ENCODE measurements at places on chromosomes 16 and 17. TPM values are rescaled to one million over a fixed set of nuclear protein-coding genes. Genes with fewer than 3 reads are reported as not detected.

MED13 gene
- total RNA-seq, result 93.9 TPM

DCAF7 gene
- total RNA-seq, result 53.2 TPM

GLIS2 gene
- total RNA-seq, result 4.9 TPM

NACA2 gene
- total RNA-seq, result 0.28 TPM

SCGB1C2 gene
- total RNA-seq, result not detected

NR1D1 gene
- 3.3 TPM for total RNA-seq

DCTPP1 gene
- total RNA-seq, result 18.1 TPM

PHF12 gene
- total RNA-seq, result 21.3 TPM

- H3K4me1 ChIP-seq, result peaks cover 36% of the 10 kb centered on the region
- H3K4me3 ChIP-seq, result peak within 1 kb of the TSS; percentile 31
- peaks cover 3% of the 10 kb centered on the region for H3K36me3 ChIP-seq
- peak within 1 kb of the TSS; percentile 25 for H3K27ac ChIP-seq
Observed at GRCh38 chr17:82228842-82229697, at the start of gene SLC16A3. Gene SLC16A3, plus strand, starts transcription at chr17:82229042. Its CDS starts 6,967 bp downstream, at chr17:82236009.

GRCh38 chr16:83244057-83244456 lies 563.7 kb upstream of the HSBP1 start:
- no peak overlapping the region for H3K4me3 ChIP-seq
- H3K27ac ChIP-seq, result no peak overlapping the region
- no peaks in the 10 kb centered on the region for H3K4me1 ChIP-seq
- no peak for DNase-seq

DNA sequence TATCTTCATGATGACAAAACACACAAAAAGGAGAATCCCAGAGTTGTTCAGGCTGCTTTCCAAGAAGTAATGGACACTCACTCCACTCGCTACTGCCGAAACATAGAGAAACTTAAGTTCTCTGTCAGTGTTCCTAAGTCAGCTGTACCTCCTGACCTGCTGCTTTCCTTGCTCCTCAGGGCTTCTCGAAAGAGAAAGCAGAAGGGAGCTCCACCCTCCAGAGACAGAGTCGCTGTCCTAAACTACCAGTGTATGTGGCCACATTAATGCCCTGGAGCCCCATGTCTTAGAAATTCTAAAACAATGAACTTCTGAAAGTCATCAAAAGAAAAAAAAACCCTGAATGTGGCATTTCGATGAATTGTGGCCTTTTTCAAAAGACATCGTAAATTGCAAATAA lies 390.8 kb upstream of the MON1B start:
- H3K4me1 ChIP-seq, result no peaks in the 10 kb centered on the region
- no peaks in the 10 kb centered on the region for H3K27me3 ChIP-seq
- DNase-seq, result no peak
- H3K4me3 ChIP-seq, result no peak overlapping the region
- H3K36me3 ChIP-seq, result no peaks in the 10 kb centered on the region

- H3K27me3 ChIP-seq, result no peaks in the 10 kb centered on the region
- DNase-seq, result peak; percentile 39
- H3K4me3 ChIP-seq, result peak overlapping the region; percentile 69
- peaks cover 48% of the 10 kb centered on the region for H3K4me1 ChIP-seq
- H3K36me3 ChIP-seq, result no peaks in the 10 kb centered on the region
Observed at GRCh38 chr17:40443988-40444899, 994 bp downstream of the IGFBP4 start.

DNA sequence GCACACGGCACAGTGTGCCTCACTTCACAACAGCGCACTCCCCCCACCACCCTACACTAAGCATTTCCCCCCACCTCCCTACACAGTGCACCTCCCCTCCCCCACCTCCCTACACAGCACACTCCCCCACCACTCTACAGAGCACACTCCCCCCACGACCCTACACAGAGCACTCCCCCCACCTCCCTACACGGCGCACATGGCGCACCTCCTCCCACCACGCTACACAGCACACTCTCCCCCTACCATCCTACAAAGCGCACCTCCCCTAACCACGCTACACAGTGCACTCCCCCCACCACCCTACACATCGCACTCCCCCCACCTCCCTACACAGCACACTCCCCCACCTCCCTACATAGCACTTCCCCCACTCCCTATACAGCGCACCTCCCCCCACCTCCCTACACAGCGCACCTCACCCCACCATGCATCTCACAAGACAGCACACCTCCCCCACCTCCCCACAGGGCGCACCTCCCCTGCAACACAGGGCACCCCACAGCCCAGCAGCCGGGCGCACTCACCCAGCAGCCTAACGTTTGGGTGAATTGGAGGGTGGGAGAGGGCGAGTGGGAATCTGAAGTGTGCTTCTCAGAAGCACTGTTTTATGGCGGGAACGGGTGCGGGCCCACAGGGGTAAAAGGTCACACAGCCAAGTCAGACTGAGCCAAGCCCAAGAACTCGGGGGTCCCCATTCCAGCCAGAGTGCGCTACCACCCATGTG lies 10.3 kb downstream of the KNOP1 start:
- DNase-seq, result no peak
- peaks cover 7% of the 10 kb centered on the region for H3K4me1 ChIP-seq
- H3K27ac ChIP-seq, result no peak overlapping the region
- no peak overlapping the region for H3K4me3 ChIP-seq
- peaks cover 89% of the 10 kb centered on the region for H3K36me3 ChIP-seq
- no peaks in the 10 kb centered on the region for H3K27me3 ChIP-seq

DNA sequence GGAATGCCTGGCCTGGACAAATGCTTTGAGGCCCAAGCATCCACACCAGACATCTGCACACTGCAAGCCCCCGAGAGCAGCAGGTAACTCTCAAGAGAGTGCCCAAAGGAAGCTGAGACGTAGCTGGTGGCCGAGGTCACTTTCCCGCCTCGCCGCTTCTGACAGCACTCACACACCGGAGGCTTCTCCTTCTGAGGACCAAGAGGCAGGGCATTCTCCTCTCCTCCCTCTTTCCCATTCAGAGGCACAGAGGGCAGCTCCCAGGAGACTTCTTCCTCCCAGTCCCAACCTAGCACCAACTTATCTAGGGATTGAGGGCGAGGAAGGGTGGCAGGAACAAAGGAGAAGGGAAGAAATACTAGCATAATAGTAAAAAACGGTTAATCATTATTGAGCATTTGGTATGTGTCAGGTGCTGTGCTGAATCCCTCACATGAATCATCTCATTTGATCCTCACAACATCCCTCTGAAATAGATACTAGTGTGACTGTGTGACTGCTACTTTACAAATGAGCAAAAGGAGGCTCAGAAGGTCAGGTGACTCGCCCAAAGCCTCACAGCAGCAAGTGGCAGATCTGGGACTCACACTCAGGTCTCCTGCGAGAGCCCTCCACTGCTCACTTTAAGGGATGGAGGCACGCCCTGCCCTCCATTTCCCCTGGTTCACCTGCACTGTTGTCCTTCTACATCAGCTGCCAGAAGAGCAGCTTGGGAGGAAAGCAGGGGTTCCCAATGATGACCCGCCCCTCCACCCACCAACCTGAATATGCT lies 41.8 kb downstream of the MYO18A start:
- H3K27ac ChIP-seq, result no peak overlapping the region
- no peaks in the 10 kb centered on the region for H3K27me3 ChIP-seq
- H3K4me3 ChIP-seq, result no peak overlapping the region

DNA sequence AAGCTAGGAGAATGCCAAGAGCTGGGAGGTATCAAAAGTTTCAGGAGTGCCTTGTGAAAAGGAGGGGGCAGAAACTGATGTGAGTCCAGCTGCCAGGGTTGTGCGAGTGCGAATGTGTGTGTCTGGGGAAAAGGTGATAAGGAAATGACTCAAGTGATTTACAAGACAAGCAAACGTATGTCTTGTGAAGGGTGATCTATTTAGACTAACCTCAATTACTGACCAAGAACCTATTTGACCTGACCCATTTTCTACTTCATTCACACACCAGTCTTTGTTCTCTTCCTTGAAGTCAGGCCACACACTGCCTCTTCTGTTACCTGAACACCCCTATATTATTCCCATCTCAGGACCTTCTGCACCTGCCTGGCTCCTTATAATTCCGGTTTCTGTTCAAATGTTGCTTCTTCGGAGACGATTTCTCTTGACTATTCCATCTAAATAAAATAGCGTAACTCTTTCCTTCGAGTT lies 1.0 kb downstream of the GDE1 start:
- H3K36me3 ChIP-seq, result peaks cover 2% of the 10 kb centered on the region
- peak overlapping the region; percentile 87 for H3K27ac ChIP-seq
- H3K4me3 ChIP-seq, result peak overlapping the region; percentile 84
- no peak for DNase-seq

- no peaks in the 10 kb centered on the region for H3K36me3 ChIP-seq
- H3K27me3 ChIP-seq, result no peaks in the 10 kb centered on the region
- DNase-seq, result no peak
- H3K4me3 ChIP-seq, result no peak overlapping the region
Observed at GRCh38 chr16:14409563-14409962, 220.5 kb downstream of the PARN start.

GRCh38 chr16:50444526-50444925 lies 75.7 kb upstream of the BRD7 start:
- H3K4me3 ChIP-seq, result no peak overlapping the region
- no peak for DNase-seq
- H3K27ac ChIP-seq, result no peak overlapping the region
- no peaks in the 10 kb centered on the region for H3K36me3 ChIP-seq

DNA sequence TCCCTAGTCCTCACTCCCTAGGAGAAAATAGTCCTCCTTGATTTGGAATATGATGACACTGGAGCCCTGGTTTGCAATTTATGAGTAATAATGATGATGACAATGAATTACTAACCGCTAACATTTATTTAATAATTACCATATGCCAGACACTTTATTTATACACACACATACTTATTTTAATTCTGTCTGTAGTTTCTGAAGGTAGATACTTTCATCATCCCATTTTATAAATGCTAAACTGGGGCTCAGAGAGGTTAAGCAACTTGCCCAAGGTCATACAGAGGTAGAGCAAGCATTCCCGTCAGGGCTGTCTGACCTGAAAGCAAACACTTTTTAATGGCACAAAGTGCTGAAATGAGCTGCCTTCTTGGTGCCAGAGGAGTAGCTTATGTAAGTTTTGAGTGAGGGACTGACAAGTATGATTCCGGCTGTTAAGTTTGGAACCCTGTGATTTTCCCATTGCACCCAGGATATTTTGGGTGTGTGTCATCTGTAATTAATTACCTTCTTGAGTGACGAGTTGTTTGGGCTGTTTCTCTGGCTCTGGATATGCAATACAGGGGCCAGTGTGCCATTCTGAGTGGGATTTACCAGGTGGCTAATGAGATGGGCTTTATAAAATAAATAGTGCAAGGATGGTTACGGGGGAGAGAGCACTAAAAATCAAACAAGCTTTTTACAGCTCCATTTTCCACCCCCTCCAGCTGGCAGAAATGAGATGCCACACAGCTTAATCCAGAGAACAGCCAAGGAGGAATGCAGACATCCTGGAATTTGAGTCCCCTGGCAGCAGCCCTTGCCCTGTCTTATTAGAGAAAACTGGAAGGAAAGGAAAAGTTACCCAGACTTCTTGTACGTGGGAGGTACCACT lies 211.8 kb downstream of the SNX29 start:
- H3K4me3 ChIP-seq, result no peak overlapping the region
- no peaks in the 10 kb centered on the region for H3K27me3 ChIP-seq
- H3K36me3 ChIP-seq, result no peaks in the 10 kb centered on the region
- H3K27ac ChIP-seq, result no peak overlapping the region

DNA sequence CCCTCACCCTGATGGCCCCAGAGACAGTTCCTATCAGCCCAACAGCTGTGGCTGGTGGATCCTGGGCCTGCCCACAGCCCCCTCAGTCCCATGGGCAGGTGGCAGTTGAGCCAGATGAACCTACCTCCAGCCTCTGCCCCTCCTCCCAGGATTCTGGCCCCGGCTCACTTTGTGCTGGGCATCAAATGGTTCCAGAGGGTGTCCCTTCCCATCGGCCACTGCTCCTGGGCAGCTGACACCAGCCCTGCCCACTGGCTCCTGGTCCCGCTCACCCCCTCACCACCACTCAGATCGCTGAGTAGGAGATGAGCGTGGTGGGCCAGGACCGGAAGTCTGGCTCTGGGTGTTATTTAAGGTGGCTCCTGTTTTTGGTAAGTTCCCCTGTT lies 2.0 kb downstream of the TTYH2 start:
- H3K27ac ChIP-seq, result peak overlapping the region; percentile 79
- H3K27me3 ChIP-seq, result peaks cover 8% of the 10 kb centered on the region
- no peak for DNase-seq
- peaks cover 81% of the 10 kb centered on the region for H3K4me1 ChIP-seq
- H3K36me3 ChIP-seq, result peaks cover 40% of the 10 kb centered on the region

DNA sequence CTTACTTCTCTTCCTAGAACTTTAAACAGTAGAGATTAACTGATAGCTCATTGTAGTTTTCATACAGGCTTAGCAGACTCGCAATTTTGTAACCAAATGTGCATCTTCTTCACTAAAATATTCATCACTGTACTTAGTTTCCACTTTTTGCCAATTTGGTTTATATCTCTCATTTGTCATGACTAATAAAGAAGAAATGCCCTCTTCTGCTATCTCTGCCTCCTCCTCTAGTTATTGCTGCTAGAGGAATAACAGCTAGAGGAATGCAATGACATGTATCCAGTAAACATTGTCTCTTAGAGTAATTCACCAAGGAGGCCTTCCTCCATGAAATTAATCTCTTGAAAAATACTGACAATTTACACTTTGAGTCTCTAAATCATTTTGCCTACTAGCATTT lies 115.5 kb upstream of the COX10 start:
- no peaks in the 10 kb centered on the region for H3K36me3 ChIP-seq
- no peaks in the 10 kb centered on the region for H3K27me3 ChIP-seq
- no peak overlapping the region for H3K4me3 ChIP-seq
- no peak overlapping the region for H3K27ac ChIP-seq
- peaks cover 3% of the 10 kb centered on the region for H3K4me1 ChIP-seq

- H3K27ac ChIP-seq, result peak overlapping the region; percentile 57
- H3K36me3 ChIP-seq, result peaks cover 16% of the 10 kb centered on the region
- H3K27me3 ChIP-seq, result no peaks in the 10 kb centered on the region
- no peak for DNase-seq
- no peak overlapping the region for H3K4me3 ChIP-seq
Observed at GRCh38 chr16:89322321-89323119, 105.0 kb downstream of the ZNF778 start.

- H3K27me3 ChIP-seq, result no peaks in the 10 kb centered on the region
- H3K4me3 ChIP-seq, result peak overlapping the region; percentile 48
- H3K4me1 ChIP-seq, result peaks cover 24% of the 10 kb centered on the region
- DNase-seq, result peak; percentile 73
- peak overlapping the region; percentile 69 for H3K27ac ChIP-seq
Observed at GRCh38 chr17:41665566-41666236, 23.0 kb upstream of the EIF1 start.

DNA sequence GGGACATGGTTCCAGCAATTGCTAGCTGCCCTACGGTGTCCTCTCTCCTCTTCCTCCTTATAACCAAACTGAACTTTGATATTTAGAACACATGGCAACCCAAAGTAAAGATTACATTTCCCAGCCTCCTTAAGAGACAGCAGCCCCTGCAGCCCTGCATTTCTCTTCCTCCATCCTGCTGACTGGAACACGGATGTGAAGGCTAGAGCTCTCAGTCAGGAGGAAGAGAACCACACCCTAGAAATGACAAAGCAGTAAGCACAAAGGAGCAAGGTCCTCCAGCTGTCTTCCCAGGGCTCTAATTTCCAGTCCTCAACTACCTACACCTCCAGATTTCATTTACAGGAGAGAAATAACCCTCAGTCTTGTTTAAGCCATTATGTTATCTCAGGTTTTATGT lies 10.9 kb downstream of the DYNC1LI2 start:
- H3K36me3 ChIP-seq, result peaks cover 61% of the 10 kb centered on the region
- peak overlapping the region; percentile 96 for H3K27ac ChIP-seq
- peaks cover 39% of the 10 kb centered on the region for H3K4me1 ChIP-seq

- H3K27me3 ChIP-seq, result peaks cover 3% of the 10 kb centered on the region
- peak overlapping the region; percentile 16 for H3K27ac ChIP-seq
Observed at GRCh38 chr16:73725156-73725555, 571.5 kb upstream of the PSMD7 start.
